ENCODE measurements at places on chromosomes 16 and 17.

DNA sequence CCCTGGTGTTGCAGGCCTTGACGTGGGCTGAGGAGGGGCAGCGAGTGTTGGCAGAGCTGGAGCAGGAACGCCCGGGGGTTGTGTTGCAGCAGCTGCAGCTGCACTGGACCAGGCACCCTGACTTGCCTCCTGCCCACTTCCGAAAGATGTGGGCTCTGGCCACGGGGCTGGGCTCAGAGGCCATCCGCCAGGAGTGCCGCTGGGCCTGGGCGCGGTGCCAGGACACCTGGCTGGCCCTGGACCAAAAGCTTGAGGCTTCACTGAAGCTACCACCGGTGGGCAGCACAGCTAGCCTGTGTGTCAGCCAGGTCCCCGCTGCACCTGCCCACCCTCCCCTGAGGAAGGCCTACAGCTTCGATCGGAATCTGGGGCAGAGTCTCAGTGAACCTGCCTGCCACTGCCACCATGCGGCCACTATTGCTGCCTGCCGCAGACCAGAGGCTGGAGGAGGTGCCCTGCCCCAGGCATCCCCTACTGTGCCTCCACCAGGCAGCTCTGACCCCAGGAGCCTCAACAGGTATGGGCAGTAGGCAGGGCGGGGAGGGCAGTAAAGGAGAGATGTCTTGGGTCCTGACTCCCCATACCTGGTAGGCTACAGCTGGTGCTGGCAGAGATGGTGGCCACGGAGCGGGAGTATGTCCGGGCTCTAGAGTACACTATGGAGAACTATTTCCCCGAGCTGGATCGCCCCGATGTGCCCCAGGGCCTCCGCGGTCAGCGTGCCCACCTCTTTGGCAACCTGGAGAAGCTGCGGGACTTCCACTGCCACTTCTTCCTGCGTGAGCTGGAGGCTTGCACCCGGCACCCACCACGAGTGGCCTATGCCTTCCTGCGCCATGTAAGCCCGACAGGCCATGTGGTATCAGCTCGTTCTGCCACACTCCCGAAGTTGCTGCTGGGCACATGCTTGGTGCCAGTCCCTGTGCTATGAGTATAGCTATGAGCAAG is 5.6 kb downstream of the PLEKHG4 start:
- no peak for DNase-seq

DNA sequence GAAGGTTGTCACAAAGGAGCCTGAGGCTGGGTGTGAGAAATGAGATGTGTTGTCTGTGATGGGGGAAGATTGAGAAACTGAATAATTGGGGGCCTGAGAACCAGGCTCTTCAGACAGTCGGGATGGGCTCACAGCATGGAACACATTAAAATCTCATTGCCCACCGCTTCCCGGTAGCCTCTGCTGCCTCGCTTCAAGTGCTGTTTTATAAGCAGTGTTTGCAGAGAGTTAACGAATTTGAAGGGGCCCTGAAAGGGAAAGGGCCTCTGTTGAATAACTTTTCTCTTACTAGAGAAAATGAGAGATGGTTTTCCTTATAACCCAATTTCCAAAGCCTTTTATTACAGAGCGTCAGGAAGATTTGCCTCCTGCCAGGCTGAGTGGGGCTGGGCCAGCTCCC is 258.8 kb upstream of the ASIC2 start:
- DNase-seq, result no peak

GRCh38 chr16:19776147-19776546 is 58.1 kb downstream of the IQCK start:
- DNase-seq, result no peak

- no peak for DNase-seq
These were observed 4.6 kb downstream of the MMP28 start for GRCh38 chr17:35790841-35791240.

All from stimulated activated CD8-positive, alpha-beta memory T cell treated with anti-CD3 and anti-CD28 coated beads, Interleukin-7, amount 100 ng/mL, for 1 hour (primary cell).